Tongue (tissue), 3 donors: ENCODE measurements at places on chromosomes 2 and 18. TPM values are rescaled to one million over a fixed set of nuclear protein-coding genes. Genes with fewer than 3 reads are reported as not detected.

- peak; percentile 5 for DNase-seq
These were observed 22.0 kb upstream of the UPP2 start for GRCh38 chr2:158079672-158080071.

DNA sequence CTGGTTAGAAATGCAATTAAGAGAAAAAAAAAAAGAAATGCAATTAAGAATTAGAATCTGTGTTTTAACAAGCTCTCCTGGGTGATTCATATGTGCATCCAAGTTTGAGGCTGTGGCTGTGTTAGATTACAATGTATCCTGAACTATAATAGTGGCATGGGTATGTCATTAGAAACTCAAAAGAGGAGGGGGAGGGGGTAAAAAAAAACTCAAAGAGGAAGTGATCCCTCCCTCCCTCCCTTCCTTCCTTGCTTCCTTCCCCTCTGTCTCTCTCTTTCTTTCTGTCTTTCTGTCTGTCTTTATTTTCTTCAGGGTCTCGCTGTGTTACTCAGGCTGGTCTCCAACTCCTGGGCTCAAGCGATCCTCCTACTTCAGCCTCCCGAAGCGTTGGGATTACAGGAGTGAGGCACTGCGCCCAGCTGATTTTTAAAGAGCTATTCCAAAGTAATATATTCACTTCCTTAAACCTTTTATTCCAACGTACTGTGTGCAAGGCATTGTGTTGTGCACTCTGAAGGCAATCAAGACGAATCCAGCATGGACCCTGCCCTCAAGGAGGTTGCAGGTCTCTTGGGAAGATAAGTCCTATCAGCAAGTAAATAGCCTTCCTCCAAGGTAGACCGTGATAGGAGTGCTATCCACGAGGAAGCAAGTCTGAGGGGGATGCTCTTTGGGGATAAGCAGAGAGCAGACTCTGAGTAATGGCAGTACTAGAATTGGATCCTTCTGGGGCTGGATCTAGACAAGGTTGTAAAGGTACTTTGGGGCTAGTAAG lies 35.9 kb upstream of the MCFD2 start:
- DNase-seq, result no peak

DNA sequence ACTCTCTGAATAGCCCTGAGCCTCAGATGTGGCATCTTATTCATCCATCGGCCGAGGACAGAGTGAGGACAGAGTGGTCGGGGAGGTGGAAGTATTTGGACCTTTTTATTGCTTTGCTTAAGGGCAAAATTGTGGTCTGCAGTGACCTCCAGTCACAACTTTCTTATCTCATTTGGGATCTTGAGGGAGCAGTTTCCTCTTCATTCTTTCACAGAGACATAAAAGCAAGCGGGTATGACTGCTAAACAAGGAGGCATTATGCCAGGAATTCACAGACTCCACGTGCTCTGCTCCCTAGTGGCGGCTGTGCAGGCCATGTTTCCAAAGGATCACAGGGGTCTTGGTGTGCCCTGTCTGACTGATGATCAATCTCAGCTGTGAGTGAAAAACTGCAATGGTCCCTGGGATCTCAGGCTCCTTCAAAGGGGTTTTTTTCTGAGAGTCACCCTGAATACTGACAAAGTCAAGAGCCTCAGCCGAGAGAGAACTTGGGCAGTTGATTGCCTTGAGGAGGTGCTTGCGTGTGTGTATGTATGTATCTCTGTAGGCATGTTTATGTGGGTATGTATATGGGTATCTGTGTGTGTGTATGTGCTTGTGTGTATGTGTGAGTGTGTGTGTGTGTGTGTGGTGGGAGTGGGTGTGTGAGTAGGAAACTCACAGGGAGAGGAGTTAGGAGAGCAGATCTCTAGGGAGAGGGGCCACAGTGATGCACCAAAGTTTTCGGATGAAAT lies 47.7 kb downstream of the RAPGEF4 start:
- peak; percentile 19 for DNase-seq

- no peak for DNase-seq
These were observed 117.1 kb upstream of the KLHL14 start for GRCh38 chr18:32889615-32890593.

- peak; percentile 68 for DNase-seq
These were observed 125.9 kb downstream of the ACOXL start for GRCh38 chr2:110858135-110858725.

GRCh38 chr2:72198532-72199241 lies 51.0 kb upstream of the CYP26B1 start:
- DNase-seq, result no peak

DNA sequence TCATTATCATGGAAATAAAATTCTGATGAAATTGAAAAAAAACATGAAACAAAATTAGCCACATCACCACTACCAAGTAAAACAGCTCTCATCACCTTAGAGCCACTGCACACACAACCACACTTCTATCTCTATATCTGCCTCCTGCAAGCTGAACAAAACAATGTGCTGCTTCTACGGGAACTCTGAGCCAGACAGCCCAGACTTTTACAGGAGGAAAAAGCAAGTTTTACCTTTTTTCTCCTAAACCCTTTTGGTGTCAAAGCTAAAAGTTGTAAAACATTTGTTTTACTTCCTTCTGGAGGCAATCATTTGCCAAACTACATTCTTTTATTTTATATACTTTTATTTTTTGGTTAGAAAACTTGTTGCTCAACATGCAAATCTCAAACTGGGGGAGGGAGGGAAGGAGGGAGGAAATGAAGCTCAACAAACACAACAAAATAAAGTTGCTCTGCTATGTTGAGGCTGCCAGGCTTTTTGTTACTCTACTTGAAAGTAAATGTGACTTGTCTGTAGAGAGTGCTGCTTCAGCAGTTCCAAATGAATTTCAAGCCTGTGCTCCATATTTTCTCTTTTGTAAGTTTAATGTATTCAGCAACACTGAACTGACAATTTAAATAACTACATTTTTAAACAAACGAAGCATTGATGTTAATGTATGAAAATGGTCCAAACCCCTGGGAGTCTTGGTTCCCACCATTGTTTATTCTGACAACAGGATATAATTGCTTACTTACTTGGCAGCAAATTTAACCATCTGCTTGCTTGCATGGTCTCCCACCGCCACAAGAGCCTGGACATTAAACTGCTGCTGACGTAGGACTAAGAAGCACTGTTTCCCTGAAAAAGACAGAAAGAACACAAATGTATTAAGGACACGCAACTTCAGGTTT lies 24.5 kb downstream of the DARS1 start:
- DNase-seq, result peak; percentile 79

- no peak for DNase-seq
These were observed 124.2 kb downstream of the AGAP1 start for GRCh38 chr2:235618039-235618438.

DNA sequence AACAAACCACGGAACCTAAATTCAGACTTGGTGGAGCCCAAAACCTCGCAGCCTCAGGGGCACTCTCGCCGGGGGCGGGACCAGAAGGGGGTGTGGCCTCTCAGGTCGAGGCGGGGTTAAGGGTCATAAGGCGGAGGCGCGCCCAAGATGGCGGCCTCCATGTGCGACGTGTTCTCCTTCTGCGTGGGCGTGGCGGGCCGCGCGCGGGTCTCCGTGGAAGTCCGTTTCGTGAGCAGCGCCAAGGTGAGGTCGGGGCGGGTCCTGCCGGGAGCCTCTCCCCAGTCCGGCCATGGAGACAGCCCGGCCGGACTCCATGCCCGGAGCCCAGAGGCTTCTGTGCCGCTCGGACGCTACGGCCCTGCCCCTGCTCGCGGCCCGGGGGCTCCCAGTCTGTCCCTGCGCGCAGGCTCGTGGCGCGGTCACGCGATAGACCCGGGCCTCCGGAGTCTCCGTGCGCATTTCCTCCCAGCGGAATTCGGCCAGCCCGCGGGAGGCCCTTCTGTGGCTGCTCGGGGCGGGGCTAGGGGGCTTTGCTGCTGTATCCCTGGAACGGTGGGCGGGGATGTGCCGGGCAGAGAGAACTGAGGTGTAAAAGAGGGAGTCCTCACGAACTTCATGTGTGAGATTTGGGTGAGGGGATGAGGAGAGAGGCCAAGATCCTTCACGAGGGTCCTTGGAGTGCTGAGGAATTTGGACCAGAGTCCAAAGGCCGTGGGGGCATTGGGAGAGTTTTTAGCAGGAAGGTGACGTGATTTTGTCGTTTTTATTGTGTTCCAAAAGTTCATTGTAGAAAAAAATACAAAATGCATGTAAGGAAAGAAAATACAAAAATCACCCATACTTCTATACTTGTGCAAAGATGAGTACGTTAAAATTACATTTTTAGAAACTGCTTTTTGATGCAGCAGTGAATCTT lies at the start of gene SMYD5:
SMYD5 (plus strand) TSS at position 126 of the 916 bp plus-strand sequence; CDS start at position 148, 22 bp downstream.
- DNase-seq, result peak; percentile 90

GRCh38 chr2:11910971-11911370 lies 164.5 kb downstream of the LPIN1 start:
- no peak for DNase-seq

DNA sequence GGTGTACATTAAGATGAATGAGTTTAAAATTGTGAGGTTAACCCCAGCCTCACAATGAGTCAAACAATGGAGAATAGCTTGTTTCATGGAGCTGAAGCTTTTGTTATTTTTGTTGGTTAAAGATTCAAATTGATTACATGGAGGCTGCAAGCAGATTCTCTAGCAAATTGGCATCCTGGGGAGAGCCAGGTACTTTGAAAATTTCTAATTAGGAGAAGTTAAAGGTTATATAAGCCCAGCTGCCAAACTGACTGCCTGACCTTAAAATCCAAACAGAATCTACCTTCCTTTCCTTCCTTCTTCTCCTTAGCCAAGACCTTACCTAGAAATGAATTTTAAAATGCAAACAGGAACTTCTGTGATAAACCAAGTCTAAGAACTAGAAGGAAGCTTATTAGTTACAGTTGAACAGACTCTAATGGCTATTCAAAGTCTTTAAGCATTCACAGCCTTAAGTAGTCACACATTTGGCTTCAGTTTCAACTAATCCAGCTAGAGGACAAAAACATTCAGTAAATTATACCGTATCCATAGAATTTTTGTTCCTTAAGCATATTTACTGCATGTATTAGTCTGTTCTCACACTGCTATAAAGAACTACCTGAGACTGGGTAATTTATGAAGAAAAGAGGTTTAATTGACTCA lies 31.5 kb upstream of the PGAP1 start:
- no peak for DNase-seq

- no peak for DNase-seq
These were observed 201.7 kb downstream of the PTH2R start for GRCh38 chr2:208608122-208608835.

DNA sequence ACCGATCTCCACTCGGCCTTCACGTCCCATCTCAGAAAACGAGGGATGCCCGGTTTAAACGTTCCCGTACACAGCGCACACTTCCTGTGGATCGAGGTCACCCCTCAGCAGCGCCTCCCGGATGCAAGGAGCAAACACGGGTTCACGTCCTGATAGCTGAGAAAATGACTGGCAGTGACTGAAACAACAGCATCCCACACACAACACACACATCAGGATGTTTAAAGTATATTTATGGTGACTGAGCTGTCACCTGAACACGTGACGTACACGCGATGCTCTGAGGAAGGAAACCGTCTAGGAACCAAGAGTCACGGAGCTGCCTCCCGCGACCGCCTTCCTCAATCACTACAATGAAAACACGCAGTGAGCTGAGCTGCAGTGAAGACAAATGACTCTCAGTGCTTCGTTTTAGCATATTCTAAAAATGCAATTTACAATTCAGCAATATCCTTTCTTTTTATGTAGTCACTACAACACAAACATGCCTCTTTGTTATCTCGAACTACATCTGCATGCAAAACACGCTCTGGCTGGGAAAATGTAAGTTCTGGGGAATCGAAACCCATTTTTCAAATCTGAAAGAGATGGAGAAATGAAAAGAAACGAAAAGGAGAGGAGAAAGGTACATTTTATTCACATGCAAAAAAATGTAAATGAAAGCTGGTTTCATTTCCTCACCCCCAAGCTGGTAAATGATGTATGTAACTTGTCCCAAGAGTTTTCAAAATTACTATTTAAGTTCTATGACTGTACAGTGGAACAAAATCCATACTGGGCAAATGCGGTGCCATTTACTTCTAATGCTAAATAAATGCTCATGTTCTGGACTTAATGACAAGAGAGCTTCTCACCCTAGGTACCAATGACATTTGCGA lies 19.8 kb downstream of the HDAC4 start:
- DNase-seq, result no peak

DNA sequence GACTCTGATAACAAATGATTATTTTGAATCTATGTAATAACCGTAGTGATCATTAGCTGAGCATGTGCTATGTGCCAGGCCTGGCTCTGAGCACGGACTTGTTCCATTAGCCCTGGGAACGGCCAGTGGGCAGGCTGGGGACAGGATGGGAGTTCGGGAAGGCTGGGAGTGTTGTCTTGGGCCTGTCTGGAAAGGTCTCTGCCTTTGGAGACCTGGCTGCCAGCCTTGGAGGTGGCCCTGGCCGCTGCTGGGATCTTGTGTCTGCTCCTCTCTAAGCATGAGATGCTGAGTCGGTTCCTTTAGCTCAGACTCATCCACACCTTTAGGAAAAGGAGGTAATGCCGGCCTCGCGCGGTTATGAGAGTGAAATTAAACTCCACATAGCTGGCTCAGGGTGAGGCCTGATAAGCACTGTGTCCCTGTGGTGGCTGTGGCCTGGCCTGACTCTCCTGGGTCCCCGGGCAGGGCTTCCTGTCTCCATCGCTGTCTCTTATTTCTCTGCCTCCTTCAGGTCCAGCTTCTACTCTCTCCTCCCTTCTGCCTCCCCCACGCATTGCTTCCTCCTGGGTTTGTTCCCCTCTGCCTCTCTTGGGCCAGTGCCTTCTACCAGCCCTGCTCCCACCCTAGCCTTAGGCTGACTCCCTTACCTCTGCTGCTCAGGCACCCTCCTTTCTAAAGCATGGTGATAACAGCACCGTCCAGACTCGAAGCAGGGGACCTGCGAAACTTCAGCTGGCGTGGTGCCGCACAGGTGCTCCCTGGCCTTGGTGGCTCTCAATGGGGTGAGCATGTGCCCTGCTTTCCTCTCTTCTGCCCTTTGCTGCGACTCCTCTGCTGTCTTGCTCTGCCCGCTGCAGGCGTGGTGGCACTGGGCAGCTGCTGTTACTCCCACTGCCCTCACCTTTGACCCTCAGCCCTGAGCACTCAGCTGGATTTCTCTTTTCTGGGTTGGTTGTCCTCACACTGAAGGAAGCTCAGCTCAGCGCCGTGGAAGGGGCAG lies 41.8 kb downstream of the NCK2 start:
- DNase-seq, result no peak

GRCh38 chr2:100423631-100424030 lies 6.2 kb upstream of the CHST10 start:
- DNase-seq, result no peak

- DNase-seq, result no peak
These were observed 19.4 kb upstream of the NCOA1 start for GRCh38 chr2:24471662-24472061.

DNA sequence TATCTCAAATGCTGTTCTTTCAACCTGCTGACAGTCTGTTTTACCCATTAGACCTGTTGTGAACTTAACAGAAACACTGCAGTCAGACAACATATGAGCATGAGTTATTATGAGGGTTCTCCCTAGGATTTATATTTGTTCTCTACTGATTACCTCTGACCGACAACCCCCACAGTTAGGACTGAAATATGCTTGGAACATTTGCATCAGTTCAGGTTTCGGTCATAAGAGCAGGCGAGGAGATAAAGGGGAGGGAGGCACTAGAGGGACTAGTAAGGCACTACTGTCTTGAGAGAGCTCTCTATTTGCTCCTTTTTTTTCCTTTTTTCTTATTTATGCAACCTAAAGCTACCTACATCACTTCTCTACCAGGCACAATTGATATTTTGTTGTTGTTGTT lies 133.2 kb upstream of the REG3G start:
- DNase-seq, result no peak

DGKD gene
- 51.7 TPM for total RNA-seq

MEP1B gene
- 0.10 TPM for total RNA-seq

GORASP2 gene
- total RNA-seq, result 37.6 TPM

NEU2 gene
- not detected for total RNA-seq

GRB14 gene
- 19.7 TPM for total RNA-seq

C2orf15 gene
- 0.92 TPM for total RNA-seq

ACTG2 gene
- 7.9 TPM for total RNA-seq

DUSP28 gene
- 5.7 TPM for total RNA-seq

C2orf68 gene
- 38.5 TPM for total RNA-seq
